CD4-positive, alpha-beta T cell treated with Interferon alpha-2 for 1 hour (primary cell): ENCODE measurements at places on chromosomes 16 and 17.

- no peak for DNase-seq
These were observed 47.8 kb downstream of the MRC2 start for GRCh38 chr17:62675260-62675659.

DNA sequence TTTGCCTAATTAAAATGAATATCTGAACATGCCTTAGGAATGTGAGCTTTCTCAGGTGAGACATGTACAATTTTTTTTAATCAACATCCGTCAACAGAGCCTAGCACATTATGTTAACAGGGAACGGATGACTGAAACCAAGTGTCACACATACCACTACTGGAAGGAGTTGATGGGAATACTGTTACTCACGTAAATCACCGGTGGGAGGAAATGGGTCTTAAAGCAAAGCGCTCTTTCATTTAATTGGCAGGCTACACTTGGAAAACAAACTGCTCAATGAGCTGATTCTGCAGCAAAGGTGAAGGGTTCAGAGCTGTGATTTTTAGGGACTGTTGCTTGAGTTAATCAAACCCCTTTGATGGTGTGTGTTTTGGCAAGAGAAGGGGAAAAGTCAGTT, 4.8 kb downstream of the CPPED1 start:
- no peak for DNase-seq

- DNase-seq, result no peak
These were observed 2.3 kb upstream of the UBTF start for GRCh38 chr17:44221862-44222111.

- DNase-seq, result no peak
These were observed 13.7 kb downstream of the HAPSTR1 start for GRCh38 chr16:9105189-9105588.

GRCh38 chr17:63042256-63042812, 76.3 kb downstream of the TANC2 start:
- no peak for DNase-seq

GRCh38 chr17:2899906-2900305, 103.7 kb downstream of the RAP1GAP2 start:
- DNase-seq, result no peak

GRCh38 chr16:48330189-48330840, 54.9 kb downstream of the SIAH1 start:
- DNase-seq, result no peak

DNA sequence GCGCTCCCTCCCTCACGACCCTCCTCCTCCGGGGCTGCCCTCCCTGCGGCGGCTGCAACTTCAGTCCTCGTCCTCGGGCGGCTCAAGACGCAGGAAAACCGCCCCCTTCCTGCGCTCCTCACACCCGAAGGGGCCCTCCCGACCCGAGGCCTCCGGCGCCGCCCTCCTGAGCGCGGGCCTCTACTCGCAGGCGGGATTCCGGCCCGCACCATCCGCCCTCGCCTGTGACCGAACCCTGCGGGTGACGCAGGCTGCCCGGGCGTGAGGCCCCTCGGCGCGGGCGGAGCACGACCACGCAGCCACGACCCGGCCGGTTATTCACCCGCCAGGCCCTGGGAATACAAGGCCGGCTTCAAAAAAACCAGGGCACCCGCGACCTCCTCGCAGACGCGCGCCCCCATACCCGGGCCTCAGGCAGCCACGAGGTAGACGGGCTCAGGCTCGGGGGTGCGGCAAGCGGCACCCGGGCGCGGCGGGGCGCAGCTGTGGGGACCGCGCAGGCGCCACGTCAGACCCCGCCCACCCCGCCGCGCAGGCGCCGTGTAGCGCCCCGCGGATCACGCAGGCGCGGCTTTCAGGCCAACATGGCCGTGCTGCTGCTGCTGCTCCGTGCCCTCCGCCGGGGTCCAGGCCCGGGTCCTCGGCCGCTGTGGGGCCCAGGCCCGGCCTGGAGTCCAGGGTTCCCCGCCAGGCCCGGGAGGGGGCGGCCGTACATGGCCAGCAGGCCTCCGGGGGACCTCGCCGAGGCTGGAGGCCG, at the start of gene SPG7:
SPG7 (plus strand) TSS at position 570 of the 757 bp plus-strand sequence; CDS start at position 585, 15 bp downstream.
- DNase-seq, result peak; percentile 89

GRCh38 chr16:13492046-13492445, 427.9 kb upstream of the ERCC4 start:
- no peak for DNase-seq

GRCh38 chr17:18226284-18226945, 980 bp downstream of the LLGL1 start:
- DNase-seq, result no peak
